ENCODE measurements at places on chromosomes 12 and 14. TPM values are rescaled to one million over a fixed set of nuclear protein-coding genes. Genes with fewer than 3 reads are reported as not detected.

DNA sequence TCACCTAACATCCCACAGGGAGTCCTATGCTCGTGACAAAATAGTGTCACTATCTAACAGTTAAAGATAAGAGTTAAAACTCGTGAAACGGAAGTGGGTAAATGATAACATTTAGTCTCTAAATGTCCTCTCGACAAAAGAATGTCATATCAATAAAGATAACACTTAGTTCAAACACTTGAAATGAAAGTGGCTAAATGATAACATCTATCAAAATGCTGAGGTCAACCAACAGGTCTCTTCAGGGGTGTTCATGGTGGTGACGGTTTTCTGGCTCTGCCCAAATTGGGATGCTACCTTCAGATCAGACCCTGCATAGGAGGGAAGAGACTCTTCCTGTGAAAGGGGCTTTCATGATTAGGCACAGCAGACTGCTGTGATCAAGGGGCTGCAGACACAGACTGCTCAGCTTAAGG lies 22.1 kb downstream of the IL26 start:
- no peak overlapping the region for H3K27ac ChIP-seq
- H3K4me1 ChIP-seq, result no peaks in the 10 kb centered on the region

DNA sequence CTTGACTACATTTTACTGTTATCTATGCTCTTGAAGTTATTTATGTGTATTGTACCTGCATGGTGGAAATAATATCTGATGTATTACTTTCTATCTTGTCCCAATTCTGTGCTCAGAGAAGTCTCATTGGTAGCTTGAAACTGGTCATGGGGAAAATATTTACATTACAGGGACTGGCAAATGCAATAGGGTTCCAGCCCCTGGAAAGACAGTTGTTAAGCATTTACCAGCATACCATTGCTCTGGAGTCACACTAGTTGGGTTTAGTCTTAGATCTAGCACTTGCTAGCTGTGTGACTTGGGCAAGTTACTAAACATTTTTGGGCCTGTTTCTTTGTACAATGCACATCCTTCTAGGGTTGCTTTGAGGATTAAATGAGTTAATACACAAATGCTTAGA lies 86.3 kb upstream of the NRXN3 start:
- H3K36me3 ChIP-seq, result no peaks in the 10 kb centered on the region
- no peak overlapping the region for H3K4me3 ChIP-seq
- no peaks in the 10 kb centered on the region for H3K27me3 ChIP-seq
- no peaks in the 10 kb centered on the region for H3K4me1 ChIP-seq
- no peak for DNase-seq
- H3K27ac ChIP-seq, result no peak overlapping the region

ALDH2 gene
- 197 TPM for polyA plus RNA-seq

CLEC2A gene
- polyA plus RNA-seq, result not detected

Measured in small intestine (tissue), 16 donors.